ENCODE measurements at places on chromosomes 5 and 9. TPM values are rescaled to one million over a fixed set of nuclear protein-coding genes. Genes with fewer than 3 reads are reported as not detected.

DNA sequence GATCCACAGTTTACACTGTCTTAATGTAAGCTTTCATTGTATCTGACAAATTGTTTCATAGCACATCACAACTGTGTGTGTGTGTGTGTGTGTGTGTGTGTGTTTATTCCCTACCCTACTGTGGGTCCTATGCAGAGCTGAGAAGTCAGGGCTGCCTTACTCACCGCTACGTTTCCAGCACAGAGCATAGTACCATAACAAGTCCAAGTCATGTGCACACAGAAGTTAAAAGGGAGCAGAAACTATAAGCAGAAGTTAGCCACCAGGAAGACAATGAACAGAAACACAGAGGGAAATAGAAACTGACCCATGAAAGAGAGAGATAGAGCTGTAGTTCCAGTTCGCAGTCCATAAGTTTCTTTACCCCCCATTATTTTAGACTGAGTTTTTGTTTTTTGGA lies 38.2 kb upstream of the DMXL1 start:
- no peak for DNase-seq

- DNase-seq, result no peak
These were observed 177.3 kb upstream of the C9orf72 start for GRCh38 chr9:27750566-27750965.

DNA sequence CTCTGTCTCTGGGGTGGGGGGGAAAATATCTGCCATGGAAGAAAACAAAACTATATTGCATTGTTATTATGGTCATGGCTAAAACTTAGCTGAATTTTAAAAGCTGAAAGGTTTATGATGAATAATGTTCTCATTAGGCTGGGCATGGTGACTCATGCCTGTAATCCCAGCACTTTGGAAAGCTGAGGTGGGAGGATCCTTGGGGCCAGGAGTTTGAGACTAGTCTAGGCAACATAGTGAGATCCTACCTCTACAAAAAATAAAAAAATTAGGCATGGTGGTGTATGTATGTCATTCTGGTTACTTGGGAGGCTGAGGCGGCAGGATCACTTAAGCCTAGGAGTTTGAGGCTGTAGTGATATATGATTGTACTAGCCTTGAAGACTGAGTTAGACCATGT lies 44.5 kb downstream of the IPO11 start:
- no peak for DNase-seq

NR2F1 gene
- not detected for total RNA-seq

CA9 gene
- 0.85 TPM for total RNA-seq

DNA sequence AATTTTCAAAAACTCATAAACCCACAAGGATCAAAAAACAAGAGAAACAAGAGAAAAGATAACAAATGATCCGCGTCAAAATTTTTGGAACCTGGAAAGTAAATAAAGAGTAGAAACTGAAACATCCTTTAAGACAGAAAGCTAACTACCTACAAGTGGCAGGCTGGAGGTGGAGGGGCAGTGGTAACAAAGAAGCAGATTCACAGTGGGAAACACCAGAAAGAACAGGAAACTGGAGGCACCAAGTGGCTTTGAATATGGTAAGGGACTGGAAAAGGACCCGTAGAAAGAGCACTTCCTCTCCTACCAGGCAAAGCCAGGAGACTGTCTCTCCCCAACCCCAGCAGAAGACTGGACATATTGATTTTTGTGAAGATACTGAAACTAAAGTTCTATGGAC lies 100.6 kb upstream of the TARS1 start:
- no peak for DNase-seq

GKAP1 gene
- total RNA-seq, result 4.5 TPM

DNA sequence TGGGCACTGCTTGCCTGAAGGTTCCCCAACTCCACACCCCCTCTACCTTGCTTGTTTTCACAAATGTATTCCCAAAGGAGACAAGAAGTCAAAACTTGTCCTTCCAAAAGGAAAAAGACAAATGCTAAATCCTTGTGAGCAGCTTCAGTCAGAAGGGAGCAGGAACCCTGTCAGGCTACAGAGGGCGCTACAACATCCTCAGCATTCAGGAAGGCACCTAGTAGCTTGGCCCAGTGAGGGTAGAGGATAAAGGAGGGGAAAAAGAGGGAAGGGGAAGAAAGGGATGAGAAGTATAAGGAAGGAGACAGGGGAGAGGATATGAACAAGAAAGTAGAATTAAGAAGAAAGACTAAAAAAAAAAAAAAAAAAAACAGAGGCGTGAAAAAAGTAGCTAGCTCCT lies 97.5 kb downstream of the MLLT3 start:
- no peak for DNase-seq

DNA sequence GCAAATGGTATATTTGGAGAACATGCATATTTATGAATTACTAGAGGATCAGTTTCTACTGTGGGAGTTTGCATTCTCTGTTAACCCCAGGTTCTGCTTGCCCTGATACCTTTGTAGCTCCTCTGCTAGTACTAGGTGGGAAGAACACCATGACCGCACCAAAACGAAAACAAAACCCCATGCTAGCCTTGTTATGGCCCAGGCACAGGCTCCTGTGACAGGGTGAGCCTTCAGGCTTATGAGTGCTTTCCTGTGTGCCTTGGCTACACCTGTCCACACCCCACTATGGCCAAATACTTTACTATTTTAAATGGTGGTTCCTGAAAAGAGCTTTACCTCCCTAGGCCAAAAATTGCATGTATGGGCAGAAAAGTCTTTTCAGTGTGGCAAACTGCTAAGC lies 94.8 kb downstream of the PPIC start:
- DNase-seq, result no peak

DNA sequence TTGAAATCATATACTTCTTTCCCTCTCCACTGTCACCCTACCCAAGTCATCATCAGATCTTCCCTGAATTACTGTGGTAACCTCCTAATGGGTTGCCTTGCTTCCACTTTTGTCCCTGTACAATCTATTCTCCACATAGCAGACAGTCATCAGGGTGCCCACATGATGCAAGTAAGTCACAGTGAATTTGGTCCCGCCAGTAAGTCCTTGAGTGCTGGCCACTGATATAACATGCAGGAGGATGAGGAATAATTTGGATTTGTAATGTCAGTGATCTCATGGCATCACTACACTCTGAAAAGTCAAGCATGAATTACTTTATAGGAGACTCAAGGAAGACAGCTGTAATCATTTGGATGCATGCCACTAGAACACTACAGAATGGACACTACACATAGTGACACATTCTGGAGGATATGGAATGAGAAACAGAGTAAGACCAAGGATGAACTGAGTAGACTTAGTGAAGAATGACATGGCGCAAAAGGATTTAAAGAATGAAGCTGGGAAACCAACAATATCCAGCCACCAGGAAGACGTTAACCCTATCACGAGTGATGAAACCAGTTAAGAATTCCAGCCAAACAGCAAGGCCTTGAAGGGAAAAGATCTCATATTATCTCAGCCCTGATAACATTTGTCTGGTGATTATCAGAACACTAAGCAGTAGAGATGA lies 28.6 kb downstream of the MARCHF3 start:
- DNase-seq, result no peak

BARHL1 gene
- not detected for total RNA-seq

GRCh38 chr5:52888363-52888762 lies 100.6 kb downstream of the ITGA1 start:
- DNase-seq, result no peak

TAF11L5 gene
- not detected for total RNA-seq

GRCh38 chr5:142800776-142801494 lies 30.8 kb downstream of the ARHGAP26 start:
- DNase-seq, result peak; percentile 81

DNA sequence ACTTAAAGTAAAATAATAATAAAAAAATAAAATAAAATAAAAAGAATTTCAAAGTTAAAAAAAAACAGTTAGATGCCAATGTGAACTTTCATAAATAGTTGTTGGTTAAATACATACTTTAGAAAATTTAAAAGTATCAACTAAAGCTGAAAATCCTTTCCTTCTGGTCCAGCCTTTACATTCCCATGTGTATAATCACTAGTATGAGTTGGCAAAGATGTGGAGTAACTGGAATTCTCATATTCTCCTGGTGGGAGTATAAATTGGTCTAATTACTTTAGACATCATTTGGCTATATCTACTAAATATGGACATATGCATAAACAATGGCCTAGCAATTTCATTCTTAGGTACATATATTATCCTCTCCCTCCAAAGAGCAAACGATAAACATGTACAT lies 619.9 kb downstream of the PTPRD start:
- no peak for DNase-seq

GRCh38 chr9:99003308-99003707 lies 59.6 kb downstream of the COL15A1 start:
- DNase-seq, result no peak

- no peak for DNase-seq
These were observed 40.9 kb upstream of the IDNK start for GRCh38 chr9:83582029-83582428.

GRCh38 chr9:90909747-90910283 lies 108.2 kb downstream of the SYK start:
- no peak for DNase-seq

GRCh38 chr5:86748538-86749105 lies 130.9 kb downstream of the COX7C start:
- DNase-seq, result no peak

GRCh38 chr5:97096846-97097245 lies 45.6 kb downstream of the LIX1 start:
- no peak for DNase-seq

DNA sequence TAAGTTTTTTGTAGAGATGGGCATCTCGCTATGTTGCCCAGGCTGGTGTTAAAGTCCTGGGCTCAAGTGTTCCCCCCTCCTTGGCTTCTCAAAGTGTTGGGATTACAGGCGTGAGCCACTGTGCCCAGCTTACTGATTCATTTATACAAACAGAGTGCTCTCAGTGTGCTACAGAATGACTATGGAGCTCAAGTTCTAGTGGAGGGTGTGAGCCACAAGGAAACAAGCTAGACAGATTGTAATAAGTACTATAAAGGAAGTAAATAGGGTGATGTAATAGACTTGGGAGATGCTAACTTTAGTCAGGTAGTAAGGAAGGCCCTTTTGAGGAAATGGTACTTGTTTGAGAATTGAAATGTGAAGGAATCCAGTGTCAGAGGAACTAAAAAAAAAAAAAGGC lies 1.7 kb upstream of the TMEM267 start:
- no peak for DNase-seq

- DNase-seq, result no peak
These were observed 99.3 kb downstream of the RGS3 start for GRCh38 chr9:113562653-113563381.

FBP2 gene
- total RNA-seq, result not detected

DNA sequence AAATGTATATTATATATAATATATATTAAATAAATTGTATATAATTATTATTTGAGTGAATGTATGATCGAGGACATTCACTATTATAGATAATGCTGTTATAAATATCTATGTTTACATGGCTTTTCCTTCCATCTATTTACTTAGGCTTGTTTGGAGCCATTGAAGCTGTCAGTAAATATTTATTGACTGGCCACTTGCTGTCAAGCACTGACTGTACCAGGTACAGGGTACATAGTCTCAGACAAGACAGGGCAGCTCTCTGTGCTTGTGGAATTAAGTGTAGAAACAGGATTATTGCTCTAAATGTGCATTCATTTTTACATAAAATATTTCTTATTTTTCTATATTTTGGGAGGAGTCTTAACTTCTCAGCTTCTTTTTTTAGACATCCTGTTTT lies 16.4 kb downstream of the FAXDC2 start:
- DNase-seq, result no peak

- peak; percentile 43 for DNase-seq
These were observed 475 bp upstream of the GOLM1 start for GRCh38 chr9:86099701-86100364.

RPS14 gene
- 1,980 TPM for total RNA-seq

DNA sequence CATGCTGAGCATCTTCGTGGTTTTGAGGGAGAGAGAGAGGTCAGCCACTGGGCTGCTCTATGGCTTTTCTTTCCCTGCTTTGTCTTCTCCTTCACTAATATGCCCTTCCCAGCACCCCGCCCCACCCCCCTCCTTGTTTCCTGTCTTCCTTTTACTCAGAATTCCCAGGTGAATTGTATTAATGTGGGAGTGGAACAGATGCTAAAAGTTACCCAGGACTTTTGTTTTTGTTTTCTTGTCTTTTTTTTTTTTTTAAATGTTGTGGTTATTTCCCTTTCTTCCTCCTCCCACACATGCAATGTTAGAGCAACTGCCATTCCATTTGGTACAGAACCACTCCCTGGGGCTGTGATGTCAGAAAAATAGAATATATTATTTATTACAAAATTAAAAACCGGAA lies 442.7 kb upstream of the CD180 start:
- no peak for DNase-seq

MLANA gene
- not detected for total RNA-seq

- no peak for DNase-seq
These were observed 434.7 kb downstream of the DTWD2 start for GRCh38 chr5:118553662-118554061.

DNA sequence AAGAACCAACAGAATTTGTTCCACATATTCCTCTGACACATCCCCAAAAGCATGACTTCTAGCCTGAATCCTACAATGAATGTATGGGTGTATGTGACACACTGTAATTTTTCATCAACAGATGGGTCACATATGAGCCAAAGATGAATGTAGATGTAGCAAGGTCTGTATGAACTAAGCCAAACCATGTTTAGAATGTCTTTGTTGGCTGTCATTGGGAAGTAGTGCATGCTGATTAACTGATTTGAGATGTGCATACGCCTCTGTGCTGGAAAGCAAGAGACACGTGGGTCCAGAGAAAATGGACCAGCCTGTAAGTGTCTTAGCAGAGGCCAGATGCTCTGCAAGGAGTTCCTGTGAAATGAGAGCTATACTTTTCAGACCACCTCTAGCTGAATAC lies 222.0 kb downstream of the COMMD10 start:
- no peak for DNase-seq

GRCh38 chr5:6708814-6709213 lies 4.4 kb upstream of the TENT4A start:
- DNase-seq, result no peak

DNA sequence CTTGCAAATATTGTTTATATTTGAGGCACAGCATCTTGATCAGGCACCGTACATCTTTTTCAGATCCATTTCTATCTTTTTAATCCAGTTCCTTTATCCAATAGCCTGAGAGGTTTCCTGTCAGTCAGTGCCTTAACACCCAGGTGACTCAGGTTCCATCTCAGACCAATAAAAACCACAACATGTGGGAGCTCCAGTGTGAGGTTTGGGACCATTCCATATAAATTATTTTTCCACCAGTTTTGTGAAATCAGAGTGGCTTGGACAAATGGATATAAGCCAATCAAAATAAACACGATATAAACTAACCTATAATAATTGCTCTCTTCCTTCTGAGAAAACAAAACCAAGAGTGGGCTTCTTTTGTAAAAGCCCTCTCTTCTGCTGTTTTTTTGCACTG lies 351.3 kb downstream of the NTRK2 start:
- no peak for DNase-seq

PCDHA9 gene
- total RNA-seq, result not detected

- no peak for DNase-seq
These were observed 288.9 kb upstream of the MPDZ start for GRCh38 chr9:13568405-13568804.

Measured in activated CD8-positive, alpha-beta memory T cell treated with anti-CD3 and anti-CD28 coated beads, Interleukin-2, amount 10 ng/mL, durations not matched to agents 7 days and 5 days (primary cell).